ENCODE measurements at places on chromosomes 2 and 18.

- no peak overlapping the region for H3K4me3 ChIP-seq
- no peak for DNase-seq
- no peak overlapping the region for H3K27ac ChIP-seq
- H3K27me3 ChIP-seq = no peaks in the 10 kb centered on the region
- no peaks in the 10 kb centered on the region for H3K4me1 ChIP-seq
These were observed 988.3 kb upstream of the GYPC start for GRCh38 chr2:125667630-125668029.

GRCh38 chr18:297936-298335, 30.1 kb upstream of the THOC1 start:
- H3K27me3 ChIP-seq = peaks cover 13% of the 10 kb centered on the region
- H3K36me3 ChIP-seq = no peaks in the 10 kb centered on the region
- no peak for DNase-seq
- H3K4me1 ChIP-seq = no peaks in the 10 kb centered on the region

DNA sequence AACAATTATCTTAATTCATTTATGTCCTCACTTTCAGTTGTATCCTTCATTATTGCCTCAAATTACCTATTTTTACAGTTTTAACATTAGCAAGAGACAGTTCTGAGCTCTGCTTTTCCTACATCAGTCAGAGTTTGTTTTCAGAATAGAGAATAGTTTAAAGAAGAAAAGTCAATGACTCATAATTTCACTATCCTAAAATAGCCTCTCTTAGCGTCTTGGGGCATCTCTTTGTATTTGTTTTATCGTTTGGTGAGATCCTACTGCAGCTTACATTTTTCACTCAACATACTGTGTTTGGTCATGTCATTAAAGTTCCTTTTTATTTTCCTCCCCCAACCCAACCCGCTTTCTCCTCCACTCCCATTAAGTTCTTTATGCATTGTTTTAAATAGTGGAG, 3.8 kb downstream of the SEC11C start:
- DNase-seq = no peak
- peak overlapping the region; percentile 17 for H3K27ac ChIP-seq
- peaks cover 62% of the 10 kb centered on the region for H3K4me1 ChIP-seq
- H3K36me3 ChIP-seq = peaks cover 3% of the 10 kb centered on the region
- no peaks in the 10 kb centered on the region for H3K27me3 ChIP-seq

DNA sequence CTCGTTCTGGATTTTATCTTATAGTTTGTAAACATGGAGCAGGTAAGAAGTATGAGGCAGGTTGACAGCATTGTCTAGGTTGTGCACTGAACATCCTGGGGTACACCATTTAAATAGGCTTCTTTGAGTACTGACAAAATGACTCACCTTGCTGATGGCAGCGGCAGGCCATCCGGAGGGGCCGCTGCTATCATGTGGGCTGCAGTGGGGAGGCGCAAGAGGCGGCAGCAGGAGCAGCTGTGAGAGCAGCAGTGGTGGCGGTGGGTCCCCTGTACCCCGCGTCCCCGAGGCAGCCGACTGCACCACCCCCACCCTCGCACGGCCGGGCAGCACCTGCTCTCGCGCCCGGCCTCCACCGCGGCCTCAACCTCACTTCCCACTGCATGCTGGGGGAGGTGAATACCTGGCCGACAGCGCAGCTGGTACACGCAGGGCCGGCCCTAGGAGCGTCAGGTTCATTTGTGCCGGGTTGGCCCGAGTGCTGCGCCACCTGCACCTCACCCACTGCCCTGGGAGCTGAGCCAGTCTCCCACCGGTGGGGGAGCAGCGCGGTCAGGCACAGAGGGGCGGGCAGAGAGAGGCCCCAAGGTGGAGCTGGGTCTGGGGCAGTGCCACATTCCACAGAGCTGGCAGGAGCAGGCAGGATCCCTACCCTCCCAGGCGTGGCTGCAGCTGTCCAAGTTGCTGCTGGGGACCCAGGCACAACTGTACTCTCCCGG, 154.5 kb upstream of the RBMS1 start:
- DNase-seq = no peak
- no peak overlapping the region for H3K27ac ChIP-seq
- no peaks in the 10 kb centered on the region for H3K36me3 ChIP-seq
- H3K27me3 ChIP-seq = peaks cover 1% of the 10 kb centered on the region
- no peak overlapping the region for H3K4me3 ChIP-seq

- H3K4me3 ChIP-seq = no peak overlapping the region
- H3K36me3 ChIP-seq = no peaks in the 10 kb centered on the region
- no peak overlapping the region for H3K27ac ChIP-seq
- no peaks in the 10 kb centered on the region for H3K4me1 ChIP-seq
- no peak for DNase-seq
These were observed 30.2 kb downstream of the RBM45 start for GRCh38 chr2:178142274-178143065.

- H3K27me3 ChIP-seq = no peaks in the 10 kb centered on the region
- no peaks in the 10 kb centered on the region for H3K4me1 ChIP-seq
- DNase-seq = no peak
- peaks cover 9% of the 10 kb centered on the region for H3K36me3 ChIP-seq
These were observed 88.9 kb downstream of the R3HDM1 start for GRCh38 chr2:135620198-135620597.

GRCh38 chr2:86695053-86695691, 24.9 kb upstream of the RMND5A start:
- H3K4me1 ChIP-seq = peaks cover 10% of the 10 kb centered on the region
- H3K36me3 ChIP-seq = peaks cover 4% of the 10 kb centered on the region
- no peaks in the 10 kb centered on the region for H3K27me3 ChIP-seq
- no peak overlapping the region for H3K4me3 ChIP-seq
- H3K27ac ChIP-seq = no peak overlapping the region

DNA sequence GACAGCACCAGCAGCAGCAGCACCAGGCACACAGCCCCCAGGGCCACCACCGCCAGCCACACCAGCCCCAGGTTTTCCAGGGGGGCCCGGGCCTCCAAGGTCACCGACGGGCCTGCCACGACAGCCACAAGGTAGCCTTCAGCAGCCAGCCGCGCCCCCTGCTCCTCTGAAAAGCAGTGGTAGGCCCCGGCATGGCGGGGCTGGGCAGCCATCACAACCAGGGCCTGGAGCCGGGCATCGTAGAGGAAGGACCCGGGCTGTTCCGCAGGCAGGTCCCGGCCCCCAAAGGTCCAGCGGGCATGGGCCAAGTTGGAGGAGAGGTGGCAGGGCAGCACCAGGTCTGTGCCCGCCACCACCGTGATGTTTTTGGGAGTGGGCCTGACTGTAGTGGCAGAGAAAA, 3.3 kb upstream of the ANKRD39 start:
- no peaks in the 10 kb centered on the region for H3K27me3 ChIP-seq
- peaks cover 29% of the 10 kb centered on the region for H3K36me3 ChIP-seq
- H3K27ac ChIP-seq = no peak overlapping the region
- peaks cover 45% of the 10 kb centered on the region for H3K4me1 ChIP-seq
- H3K4me3 ChIP-seq = no peak overlapping the region
- no peak for DNase-seq

GRCh38 chr2:240289701-240290431, 145.6 kb upstream of the GPC1 start:
- H3K4me1 ChIP-seq = no peaks in the 10 kb centered on the region
- no peaks in the 10 kb centered on the region for H3K36me3 ChIP-seq
- DNase-seq = no peak
- H3K4me3 ChIP-seq = no peak overlapping the region
- no peaks in the 10 kb centered on the region for H3K27me3 ChIP-seq
- H3K27ac ChIP-seq = no peak overlapping the region

DNA sequence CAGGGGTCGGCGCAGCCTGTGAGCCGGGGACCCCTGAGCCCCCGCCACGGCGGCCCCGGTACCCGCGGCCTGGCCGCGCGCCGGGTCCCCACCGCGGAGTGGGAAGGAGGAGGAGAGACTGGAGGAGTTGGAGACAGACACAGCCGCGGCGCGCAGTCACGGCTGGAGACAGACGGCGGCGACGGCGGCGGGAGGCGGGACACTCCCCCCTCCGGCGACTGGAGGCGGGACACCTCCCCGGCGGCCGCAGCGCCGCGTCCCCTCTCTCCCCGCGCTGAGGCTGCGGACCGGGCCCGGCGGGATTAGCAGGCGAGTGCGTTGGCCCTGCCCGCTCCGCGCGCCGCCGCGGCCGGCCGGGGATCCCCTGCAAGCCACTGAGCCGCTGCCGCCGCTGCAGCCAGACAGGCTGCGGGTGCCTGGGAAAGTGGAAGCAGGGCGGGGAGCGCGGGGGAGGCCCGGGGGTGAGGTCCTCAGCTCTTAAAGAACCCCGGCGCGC, 1.0 kb upstream of the LDLRAD4 start:
- no peak overlapping the region for H3K4me3 ChIP-seq
- no peak overlapping the region for H3K27ac ChIP-seq
- peaks cover 39% of the 10 kb centered on the region for H3K4me1 ChIP-seq

DNA sequence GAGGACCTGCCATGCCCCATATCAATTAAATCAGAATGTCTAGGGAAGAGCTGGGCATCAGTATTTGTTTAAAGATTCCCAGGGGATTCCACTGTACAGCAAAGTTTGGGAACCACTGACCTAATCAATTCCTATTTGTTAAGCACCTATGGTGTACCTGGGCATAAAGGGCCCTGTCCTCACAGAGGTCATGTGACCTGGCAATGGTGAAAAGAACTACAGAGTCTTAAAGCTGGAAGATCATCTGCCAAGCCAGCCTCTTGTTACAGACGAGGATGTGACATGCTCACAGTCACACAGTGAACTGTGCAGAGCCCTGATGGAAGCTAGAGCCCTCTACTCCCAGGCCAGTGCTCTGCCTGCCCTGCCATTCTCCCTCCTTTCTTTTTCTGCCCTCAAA, 23.3 kb downstream of the SLC14A2 start:
- no peak overlapping the region for H3K4me3 ChIP-seq
- DNase-seq = no peak
- H3K4me1 ChIP-seq = no peaks in the 10 kb centered on the region
- peaks cover 5% of the 10 kb centered on the region for H3K27me3 ChIP-seq
- H3K27ac ChIP-seq = no peak overlapping the region

GRCh38 chr2:121343191-121343590, 58.2 kb upstream of the TFCP2L1 start:
- no peak overlapping the region for H3K27ac ChIP-seq
- no peaks in the 10 kb centered on the region for H3K27me3 ChIP-seq
- peaks cover 33% of the 10 kb centered on the region for H3K36me3 ChIP-seq
- no peak overlapping the region for H3K4me3 ChIP-seq

GRCh38 chr2:223065107-223065506, 13.1 kb downstream of the KCNE4 start:
- no peak overlapping the region for H3K4me3 ChIP-seq
- H3K4me1 ChIP-seq = no peaks in the 10 kb centered on the region
- peaks cover 2% of the 10 kb centered on the region for H3K27me3 ChIP-seq
- DNase-seq = no peak

GRCh38 chr2:147385600-147385999, 459.2 kb upstream of the ACVR2A start:
- peaks cover 12% of the 10 kb centered on the region for H3K27me3 ChIP-seq
- no peak for DNase-seq
- no peaks in the 10 kb centered on the region for H3K4me1 ChIP-seq

DNA sequence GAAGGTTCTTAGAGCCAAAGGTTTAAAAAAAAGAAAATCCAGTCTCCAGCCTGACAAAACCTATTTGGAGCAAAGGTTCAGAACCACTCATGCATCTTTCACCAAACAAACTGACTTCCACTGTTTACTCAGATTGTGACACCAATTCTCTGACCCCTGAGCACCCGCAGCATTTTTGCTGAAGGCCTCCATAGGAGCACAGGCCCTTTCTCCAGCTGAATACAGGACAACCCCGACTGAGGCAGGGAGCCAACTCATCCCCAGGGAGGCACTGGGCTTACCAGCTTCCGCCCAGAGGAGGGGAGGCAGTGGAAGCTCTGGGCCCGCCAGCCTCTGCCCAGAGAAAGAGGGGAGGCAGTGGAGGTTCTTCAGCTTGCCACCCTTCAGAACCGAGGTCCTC, 51.0 kb upstream of the CNGA3 start:
- no peak for DNase-seq
- peaks cover 12% of the 10 kb centered on the region for H3K27me3 ChIP-seq
- H3K36me3 ChIP-seq = no peaks in the 10 kb centered on the region
- no peaks in the 10 kb centered on the region for H3K4me1 ChIP-seq
- no peak overlapping the region for H3K4me3 ChIP-seq
- no peak overlapping the region for H3K27ac ChIP-seq

DNA sequence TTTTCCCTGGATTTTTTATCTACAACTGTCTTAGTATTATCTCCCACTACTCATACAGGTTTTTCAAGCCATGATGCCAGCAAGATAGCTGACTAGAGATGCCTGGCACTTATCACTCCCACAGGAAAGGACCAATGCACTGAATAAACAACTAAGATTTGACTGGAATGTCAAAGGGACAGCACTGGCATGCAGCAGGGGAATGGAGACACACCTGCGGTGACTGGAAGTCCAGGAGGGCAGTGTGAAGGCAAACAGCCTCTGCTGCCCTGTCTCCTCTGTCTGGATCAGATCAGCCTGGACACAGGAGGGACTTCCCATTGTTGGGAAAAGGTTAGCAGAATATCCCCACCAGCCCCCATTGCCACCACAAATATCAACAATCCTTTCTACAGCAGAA, 85.1 kb downstream of the TMEM237 start:
- no peak overlapping the region for H3K4me3 ChIP-seq
- H3K4me1 ChIP-seq = no peaks in the 10 kb centered on the region
- H3K36me3 ChIP-seq = no peaks in the 10 kb centered on the region

DNA sequence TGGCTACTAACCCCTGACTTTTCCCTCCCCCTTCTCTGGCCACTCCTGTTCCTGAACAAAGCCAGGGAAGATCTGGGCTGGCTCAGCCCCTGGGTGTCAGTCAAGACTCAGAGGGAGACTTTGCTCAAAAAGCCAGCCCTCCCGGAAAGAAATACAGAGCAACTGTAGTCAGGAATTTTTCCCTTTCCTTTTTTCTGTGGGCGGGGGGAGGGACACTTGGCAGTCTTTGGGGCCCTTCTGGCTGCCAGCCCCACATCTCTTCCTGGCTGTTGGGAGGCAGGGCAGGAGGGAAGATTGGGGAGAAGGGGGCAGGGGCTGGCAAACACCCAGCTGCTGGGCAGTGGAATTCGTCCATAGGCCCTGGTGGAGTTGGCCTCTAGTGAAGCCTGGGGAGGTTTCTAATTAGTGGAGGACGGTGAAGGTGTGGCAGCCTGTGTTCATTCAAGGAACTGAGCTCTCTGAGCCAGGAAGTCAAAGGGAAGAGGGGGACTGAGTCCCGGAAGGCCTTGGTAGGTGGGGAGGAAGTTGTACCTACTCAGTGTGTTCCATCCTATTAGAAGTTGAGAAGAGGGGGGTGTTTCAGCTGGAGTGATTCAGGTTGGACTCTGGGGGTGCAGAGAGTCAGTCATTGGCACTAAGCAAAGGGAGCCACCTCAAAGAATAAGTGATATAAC, 10.9 kb downstream of the IGFBP2 start:
- peaks cover 8% of the 10 kb centered on the region for H3K27me3 ChIP-seq
- no peak overlapping the region for H3K4me3 ChIP-seq
- peak overlapping the region; percentile 54 for H3K27ac ChIP-seq

DNA sequence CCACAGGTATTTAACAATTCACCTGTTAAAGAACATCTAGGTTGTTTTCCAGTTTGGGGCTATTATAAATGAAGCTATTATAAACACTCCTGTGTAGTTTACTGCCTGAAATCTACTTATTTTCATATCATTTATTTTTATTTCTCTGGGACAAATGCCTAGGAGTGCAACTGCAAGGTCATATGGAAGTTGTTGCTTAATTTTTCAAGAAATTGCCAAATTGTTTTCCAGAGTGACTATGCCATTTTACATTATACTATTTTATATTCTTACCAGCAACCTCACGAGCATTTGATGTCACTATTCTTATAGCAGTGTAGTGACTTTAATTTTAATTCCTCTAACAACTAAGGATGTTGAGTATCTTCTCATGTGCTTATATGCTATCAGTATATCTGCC, 298.4 kb downstream of the EXOC6B start:
- no peaks in the 10 kb centered on the region for H3K27me3 ChIP-seq
- no peaks in the 10 kb centered on the region for H3K36me3 ChIP-seq
- no peak overlapping the region for H3K27ac ChIP-seq
- no peaks in the 10 kb centered on the region for H3K4me1 ChIP-seq

GRCh38 chr2:179824961-179825360, 36.5 kb downstream of the ZNF385B start:
- no peak overlapping the region for H3K27ac ChIP-seq
- no peak overlapping the region for H3K4me3 ChIP-seq
- H3K4me1 ChIP-seq = no peaks in the 10 kb centered on the region
